ENCODE measurements at places on chromosomes 16 and 17.

DNA sequence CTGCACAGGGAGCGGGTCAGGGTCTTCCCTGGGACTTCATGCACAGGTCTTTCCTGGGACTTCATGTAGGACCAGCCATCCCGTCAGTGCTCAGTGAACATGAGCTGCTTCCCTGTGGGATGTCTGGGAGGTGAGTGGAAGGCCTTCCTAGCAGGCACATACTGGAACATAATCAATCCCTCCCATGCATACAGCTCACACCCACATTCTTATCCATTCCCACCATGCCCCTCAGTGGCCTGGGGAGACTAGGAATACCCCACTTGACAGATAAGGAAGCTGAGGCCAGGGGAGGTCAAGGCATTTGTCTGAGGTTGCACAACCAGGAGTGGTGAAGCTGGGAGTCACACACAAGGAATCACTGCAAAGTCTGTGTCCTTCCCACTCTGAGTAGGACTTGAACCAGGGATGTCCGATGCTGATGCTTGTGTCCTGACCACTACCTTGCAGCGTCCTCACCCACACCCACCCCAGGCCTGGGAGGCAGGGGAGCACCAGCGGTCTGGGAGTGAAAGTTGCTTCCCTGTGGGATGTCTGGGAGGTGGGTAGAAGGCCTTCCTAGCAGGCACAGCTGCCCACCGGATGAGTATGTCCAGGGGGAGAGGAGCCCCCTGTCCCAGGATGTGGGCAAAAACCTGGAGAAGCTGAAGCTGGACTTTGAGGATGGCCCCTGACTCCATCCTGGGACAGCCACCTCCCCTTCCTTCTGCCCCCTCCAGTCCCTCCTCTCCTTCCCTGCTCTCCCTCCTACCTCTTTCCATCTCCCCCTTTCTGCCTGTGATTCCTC, 1.0 kb upstream of the NLRC5 start:
- DNase-seq, result no peak

DNA sequence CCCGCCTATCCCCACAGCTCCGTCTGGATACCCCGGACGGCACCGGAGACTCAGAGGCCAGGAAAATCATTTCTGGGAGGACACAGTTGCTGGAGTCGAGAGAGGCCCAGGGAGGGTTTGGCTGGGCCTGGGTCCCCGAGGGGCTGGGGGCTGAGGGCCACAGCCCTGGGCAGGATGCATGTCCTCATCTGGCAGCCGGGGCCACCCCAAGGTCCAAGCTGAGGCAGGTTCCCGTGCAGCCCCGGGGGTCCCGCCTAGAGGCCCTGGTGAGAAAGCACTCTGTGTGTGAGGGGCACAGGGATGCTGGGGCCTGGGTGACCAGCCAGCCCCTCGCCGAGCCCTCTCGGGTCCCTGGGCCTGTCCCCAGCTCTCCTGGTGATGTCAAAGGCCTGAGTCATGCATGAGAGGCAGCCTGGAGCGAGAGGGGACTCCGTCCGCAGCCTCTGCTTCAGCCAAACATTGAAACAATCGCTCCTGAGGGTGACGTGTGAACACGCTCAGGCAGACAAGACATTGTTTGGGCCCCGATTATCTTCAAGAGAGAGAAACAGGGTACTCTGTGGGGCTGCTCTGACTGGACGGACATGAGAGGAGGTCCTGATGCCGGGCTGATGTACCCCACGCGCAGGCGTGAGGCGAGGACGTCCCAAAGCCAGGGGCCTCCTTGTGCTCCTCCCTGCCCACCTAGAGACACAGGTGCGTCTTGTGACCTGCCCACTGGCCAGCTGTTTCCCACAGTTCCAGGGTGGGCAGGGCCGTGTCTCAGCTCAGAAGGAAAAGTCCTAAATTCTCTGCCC, 25.8 kb upstream of the C1QTNF8 start:
- no peak for DNase-seq

DNA sequence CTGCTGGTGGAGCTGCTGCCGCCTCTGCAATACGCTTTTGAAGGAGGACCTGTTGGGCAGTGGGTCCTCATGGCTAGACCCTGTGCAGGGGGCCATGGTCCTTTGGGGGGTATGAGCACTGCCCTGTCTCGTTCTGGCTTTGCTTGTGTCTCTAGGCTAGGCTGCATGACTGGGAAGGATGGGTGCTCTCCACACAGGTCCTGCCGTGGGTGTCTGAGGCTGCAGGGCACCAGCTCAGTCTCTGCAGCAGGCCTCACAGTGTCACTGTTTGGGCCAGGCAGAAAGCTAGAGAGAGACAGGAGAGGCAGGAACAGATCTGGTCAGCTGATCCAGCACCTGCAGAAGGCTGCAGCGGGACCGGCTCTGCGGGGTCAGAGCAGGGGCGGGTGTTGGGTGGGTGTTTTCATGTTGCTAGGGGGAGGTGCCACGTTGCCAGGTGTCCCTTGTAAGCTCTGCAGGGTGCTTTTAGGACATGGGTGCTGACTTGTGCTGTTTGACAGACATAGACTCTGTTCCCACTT, 111.4 kb downstream of the SNX29 start:
- no peak for DNase-seq

DNA sequence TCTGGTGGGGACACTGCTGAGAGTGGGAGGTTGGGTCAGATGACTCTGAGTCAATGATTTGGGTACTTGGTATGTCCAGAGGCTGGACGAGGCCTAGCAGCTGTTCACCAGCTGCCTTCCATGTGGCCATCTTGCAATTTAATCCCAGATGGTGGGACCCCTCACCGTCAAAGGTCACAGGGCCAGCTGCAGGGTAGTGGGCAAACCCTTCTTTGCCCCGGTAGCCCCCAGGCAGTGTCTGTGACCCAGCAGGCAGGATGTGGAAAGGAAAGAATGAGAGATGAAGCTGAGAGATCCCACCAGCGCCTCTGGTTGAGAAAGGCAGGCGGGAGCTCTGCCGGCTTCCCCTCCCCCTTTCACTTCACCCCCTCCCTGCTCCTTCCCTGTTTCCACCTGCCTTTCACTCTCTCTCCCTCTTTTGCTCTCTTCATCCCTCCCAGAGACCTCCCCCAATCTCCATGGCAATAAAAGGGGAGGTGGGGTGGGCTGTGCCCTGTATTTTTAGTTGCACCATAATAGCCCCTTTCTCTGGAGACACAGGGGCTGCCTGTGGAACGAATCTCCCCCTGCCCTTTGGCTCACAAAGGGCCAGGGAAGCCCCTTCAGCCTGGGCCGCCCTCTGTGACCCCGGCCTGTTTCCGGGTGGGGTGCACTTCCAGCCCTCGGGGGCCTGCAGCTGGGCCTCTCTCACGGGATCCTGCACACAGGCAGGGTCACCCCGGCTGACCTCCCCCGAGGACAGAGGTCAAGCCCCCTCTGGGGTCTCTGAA, 20.2 kb downstream of the CDK5RAP3 start:
- no peak for DNase-seq

- DNase-seq, result no peak
Observed at GRCh38 chr17:32100971-32101631, 41.2 kb upstream of the RHOT1 start.

DNA sequence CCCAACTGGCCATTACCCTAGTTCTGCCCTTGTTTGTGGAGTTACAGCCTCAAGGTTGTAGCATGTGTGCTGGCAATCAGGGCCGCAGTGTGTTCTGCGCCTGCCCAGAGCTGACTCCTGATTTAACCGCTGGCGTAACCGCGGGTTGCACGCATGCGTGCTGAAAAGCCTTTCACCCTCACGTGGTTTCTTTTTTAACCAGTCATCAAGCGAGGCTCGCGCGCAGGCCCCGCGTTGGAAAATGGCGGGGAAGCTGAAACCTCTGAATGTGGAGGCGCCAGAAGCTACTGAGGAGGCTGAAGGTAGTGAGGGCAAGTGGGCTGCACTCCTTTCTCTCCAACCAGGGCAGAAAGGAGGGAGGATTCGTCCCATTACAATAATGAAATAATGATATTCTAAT, at the start of gene SYCE1L:
Gene SYCE1L, plus strand, starts transcription at position 198 of the 400 bp plus-strand sequence. Its CDS starts 44 bp downstream, at position 242.
- no peak for DNase-seq

DNA sequence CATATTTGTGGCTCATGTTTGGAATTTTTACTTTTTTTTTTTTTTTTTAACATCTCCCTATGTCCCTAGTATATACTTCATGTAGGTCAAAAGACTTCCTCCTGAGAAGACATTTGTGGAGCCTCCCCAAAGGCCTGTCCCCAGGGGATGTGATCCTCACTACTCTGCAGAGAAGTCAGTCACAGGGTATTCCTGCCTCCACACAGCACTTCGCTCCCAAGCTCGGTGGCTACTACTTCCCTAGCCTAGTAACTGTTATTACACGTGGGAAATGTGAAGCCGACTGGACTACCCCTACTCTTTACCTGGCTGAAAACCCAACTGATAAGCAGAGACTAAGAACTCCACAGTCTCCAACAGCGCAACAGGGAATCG, 116.8 kb downstream of the HIC1 start:
- no peak for DNase-seq

DNA sequence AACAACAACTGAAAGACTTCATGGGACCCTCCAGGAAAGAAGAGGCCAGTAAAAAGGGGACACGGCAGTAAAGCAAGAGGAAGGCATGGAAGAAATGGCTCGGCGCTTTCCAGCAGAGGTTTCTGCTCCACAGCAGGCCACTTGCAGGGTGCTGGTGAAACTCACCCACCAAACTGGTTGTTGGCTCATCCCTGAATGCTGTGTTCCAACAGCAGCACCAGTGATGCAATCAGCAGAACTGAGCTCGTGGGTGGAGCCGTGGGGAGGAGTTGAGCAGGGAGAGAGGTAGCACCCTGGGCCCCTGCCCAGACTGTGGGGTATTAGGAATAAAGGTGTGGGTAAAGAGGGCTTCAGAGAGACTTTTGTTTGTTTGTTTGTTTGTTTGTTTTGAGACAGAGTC, 62.8 kb upstream of the ADCY9 start:
- no peak for DNase-seq

DNA sequence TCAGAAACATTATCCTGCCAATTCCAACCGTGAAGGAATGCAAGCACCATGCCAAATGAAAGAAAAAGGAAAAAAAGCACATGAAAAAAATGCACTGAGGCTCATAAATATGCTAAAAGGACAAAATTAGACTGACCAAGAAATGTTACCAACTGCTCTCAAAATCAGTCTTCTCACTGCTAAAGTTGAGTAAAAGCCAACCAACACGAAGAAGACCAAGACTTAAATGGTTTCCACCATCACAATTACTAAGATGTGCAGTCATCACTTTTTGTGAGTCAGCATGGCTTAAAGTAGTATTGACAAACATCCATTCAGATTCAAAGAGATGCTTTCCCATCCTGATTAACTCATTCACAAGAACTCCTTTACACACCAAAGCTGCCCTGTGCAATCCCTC, 16.4 kb downstream of the CDYL2 start:
- no peak for DNase-seq

DNA sequence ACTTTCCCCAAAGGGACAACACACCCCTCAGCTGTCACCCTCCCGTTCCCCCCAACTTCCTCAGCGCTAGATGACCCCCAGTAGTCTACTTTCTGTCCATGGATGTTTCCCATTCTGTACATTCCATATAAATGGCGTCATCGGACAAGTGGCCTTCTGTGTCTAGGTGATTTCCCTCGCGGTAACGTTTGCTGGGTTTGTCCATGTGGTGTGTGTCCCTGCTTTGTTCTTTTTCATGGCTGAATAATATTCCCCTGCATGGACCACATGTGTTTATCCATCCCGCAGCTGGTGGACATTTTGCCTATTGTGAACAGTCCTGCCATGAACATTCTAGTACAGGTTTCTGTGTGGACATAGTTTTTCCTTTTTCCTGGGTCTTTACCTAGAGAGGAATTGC, 7.3 kb upstream of the TEDC2 start:
- no peak for DNase-seq

DNA sequence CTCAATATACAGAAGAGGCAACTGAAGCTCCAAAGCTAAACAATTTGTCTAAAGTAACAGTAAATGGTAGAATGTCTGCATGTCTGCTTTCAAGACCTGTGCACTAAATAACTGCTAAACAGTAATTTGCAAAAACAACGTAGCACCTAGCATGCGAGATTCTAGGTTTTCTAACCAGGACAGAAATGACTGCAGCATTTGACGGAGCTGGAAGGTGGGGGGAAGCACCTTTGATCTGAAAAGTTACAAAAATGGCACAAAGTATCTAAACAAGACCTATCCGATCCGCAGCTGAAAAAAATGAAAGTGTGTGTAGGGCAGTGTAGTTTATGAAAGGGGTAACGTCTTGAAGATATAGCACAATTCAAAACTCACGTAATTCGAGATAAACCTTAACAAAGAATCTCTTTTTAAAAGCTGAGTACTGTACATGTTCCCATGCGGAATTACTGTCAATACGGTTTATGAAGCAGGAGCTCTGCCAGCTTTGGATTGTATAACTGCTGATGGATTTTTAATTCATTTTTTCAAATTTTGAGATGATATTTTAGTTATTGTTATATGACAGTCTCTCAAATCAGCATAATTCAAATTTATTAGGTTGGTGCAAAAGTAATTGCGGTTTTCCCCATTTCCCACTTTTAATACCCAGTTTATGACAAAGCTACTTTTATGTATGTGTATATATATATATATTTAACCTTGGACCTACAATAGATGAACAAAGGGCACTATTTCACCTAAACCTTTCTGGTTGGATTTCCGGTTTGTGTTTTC, 1.2 kb upstream of the WIPI1 start:
- no peak for DNase-seq

- DNase-seq, result peak; percentile 46
Observed at GRCh38 chr17:72378414-72379390, 257.9 kb downstream of the SOX9 start.

- no peak for DNase-seq
Observed at GRCh38 chr16:70157477-70158260, 15.9 kb upstream of the CLEC18C start.

DNA sequence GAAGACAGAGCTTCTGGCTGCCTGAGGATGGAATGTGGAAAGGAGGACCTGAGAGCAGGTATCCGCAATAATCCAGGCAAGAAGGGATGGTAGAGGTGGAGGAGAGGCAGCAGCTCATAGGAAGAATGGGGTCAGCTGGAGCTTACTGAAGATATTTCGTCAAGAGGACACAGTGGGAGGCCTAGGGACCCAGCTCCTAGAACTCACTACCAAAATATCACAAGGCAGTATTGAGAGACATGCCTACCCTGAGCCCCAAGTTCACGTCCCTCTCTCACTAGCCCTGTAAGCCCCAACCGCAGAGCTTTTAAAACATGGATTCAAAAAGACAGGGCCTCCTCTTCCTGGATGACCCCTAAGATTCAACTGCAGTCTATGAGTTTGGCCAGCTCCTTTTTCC, 14.2 kb upstream of the CCL8 start:
- no peak for DNase-seq

GRCh38 chr16:79390481-79391051, 210.0 kb downstream of the MAF start:
- no peak for DNase-seq

- DNase-seq, result no peak
Observed at GRCh38 chr17:50150354-50151040, at the start of gene PPP1R9B. Gene PPP1R9B (minus strand): TSS chr17:50150677. CDS start chr17:50150513, 164 bp downstream.

- no peak for DNase-seq
Observed at GRCh38 chr17:50218771-50219315, 17.4 kb upstream of the COL1A1 start.

GRCh38 chr16:72198021-72198711, 26.2 kb upstream of the PMFBP1 start:
- peak; percentile 12 for DNase-seq

DNA sequence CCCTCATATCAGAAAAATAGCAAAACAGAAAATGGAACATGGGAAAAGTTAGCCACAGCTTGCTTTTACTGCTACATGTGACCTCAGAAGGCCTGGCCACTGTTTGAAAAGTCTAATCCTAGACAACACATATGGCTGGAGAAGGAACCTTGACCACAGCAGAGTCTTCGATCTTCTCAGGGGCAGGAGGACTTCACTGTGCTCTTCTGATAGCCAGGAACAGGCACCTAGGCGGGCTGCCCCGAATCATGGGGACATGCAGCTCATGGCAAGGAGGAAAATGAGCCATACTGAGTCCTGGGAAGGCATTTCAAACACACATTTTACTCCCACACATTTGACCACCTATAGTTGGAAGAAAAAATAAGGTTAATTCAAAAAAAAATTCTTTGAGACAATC, 31.1 kb upstream of the ADORA2B start:
- DNase-seq, result no peak
